ENCODE measurements at places on chromosomes 2 and 18.

DNA sequence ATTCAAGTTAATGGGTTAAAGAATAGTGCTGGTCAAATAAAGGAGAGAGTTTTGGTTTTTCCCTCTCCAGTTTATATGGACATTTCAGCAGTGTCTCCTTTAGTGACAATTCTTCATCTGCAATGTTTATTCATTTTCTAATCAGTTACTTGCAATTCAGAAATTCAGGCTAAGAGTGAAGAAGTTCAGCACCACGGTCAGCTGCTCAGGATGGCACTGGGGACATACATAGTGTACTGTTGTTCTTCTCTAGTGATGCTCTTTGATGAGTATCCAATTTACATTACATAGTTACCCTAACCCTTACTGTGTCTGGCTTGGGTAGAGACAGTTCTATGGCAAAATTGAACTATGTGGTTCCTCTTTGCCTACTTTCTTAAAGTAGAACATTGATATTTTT is 412.7 kb downstream of the CNTNAP5 start:
- no peak for DNase-seq

GRCh38 chr2:85648619-85649018 is 19.4 kb downstream of the SFTPB start:
- DNase-seq: peak; percentile 69

GRCh38 chr18:59054496-59055287 is 85.0 kb upstream of the SEC11C start:
- no peak for DNase-seq

- DNase-seq: peak; percentile 49
Observed at GRCh38 chr2:241376808-241377207, 20.7 kb downstream of the FARP2 start.

DNA sequence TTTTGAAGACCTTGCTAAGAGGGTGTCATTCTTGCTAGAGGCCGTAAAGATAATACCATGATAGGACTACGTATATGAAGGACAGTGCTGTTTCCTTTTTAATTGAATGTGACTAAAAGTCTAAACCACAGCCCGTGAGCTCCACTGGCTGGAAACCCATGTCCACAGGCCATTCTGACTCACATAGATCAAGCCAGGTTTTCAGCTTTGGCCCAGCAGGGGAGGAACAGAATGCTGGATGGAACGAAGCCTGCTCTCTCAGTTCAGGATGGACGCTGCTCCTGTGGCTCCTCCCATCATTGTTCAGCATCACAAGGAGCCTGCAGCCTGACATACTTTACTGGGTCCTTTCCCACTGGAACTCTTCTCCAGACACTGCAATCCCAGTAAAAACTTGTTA is 47.6 kb downstream of the ALPK2 start:
- DNase-seq: peak; percentile 97

- no peak for DNase-seq
Observed at GRCh38 chr2:175080479-175080878, 75.3 kb upstream of the CHN1 start.

DNA sequence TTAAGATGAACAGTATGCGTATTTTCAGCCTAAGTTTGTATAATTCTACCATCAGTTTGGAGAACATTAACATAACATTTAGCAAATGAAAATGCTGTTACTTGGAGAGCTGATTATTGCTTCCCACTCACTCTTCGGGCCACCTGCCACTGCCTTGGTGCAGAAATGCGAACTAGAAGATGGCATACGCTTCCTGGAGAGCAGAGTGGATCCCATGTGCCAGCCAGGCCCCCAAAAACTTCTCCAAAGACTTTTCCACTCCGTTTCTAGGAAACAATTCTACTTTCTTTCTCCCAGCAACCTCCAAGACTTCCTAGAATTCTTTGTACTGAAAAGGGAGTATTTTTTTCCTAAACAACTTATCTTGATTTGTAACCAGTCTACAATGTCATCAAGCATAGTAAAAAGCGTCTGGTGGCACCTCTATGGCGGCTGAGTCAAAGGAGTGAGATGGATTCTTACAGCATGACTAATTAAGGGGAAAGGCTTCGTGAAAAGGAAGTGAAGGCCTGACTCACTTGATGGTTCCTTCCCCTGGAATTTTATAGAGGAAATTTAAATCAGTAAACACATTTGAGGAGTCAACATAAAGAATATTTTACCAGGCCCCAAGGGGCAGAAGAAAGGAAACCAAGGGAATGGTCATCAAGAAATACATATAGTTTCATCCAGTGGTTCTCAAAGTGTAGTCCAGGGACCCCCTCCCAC is 36.6 kb downstream of the FEZ2 start:
- DNase-seq: peak; percentile 92

- DNase-seq: no peak
Observed at GRCh38 chr2:179764710-179765109, 96.7 kb downstream of the ZNF385B start.

DNA sequence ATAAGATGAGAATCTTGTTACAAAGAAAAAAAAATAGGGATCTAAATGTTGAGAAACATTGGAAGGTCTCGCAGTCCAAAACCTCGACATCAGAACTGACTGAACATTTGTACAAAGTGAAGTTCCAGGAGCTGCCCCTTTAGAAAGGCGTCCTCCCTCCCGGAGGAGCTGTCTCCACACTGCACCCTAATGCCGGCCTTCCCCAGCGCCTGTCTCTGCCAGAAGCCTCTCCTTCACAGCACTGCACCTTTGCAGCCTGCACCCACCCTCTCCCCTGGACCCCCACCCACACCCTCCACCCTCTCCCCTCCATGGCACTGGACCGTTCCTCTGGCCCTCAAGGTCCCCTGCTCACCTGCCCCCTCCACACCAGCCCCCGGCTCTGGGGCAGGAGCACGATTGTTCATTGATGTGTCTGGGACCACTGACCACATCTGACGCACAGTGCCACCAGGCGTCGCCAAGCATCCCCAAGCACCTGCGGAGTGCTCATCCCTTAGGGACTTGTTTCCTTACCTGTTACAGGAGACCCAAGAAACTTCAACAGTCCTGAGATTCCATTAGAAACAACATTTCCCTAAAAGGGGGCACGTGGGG is 90.3 kb upstream of the SNTG2 start:
- no peak for DNase-seq

GRCh38 chr18:23938901-23939341 is 75.6 kb upstream of the TTC39C start:
- DNase-seq: no peak

- DNase-seq: no peak
Observed at GRCh38 chr2:48075631-48076030, 169.3 kb upstream of the FBXO11 start.

- no peak for DNase-seq
Observed at GRCh38 chr2:1873343-1873742, 129.0 kb upstream of the PXDN start.

DNA sequence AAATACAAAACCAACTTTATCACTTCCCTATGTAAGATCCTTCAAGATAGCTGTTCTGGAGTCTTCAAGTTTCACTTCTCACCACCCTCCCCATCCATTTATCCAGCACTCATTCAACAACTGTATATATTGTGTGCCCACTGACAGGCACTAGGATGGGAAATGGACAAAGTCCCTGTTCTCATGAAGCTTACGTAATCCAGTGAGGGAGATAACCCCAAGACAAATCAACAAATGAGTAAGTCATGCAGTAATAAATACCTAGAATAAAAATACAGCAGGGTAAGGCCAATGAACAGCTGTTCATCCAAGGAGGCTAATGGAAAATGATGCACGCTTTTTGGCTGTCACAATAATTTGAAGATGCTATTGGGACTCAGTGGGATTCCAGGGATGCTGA is 133.8 kb downstream of the MEMO1 start:
- DNase-seq: no peak

- no peak for DNase-seq
Observed at GRCh38 chr2:152569186-152569585, 148.1 kb downstream of the PRPF40A start.

DNA sequence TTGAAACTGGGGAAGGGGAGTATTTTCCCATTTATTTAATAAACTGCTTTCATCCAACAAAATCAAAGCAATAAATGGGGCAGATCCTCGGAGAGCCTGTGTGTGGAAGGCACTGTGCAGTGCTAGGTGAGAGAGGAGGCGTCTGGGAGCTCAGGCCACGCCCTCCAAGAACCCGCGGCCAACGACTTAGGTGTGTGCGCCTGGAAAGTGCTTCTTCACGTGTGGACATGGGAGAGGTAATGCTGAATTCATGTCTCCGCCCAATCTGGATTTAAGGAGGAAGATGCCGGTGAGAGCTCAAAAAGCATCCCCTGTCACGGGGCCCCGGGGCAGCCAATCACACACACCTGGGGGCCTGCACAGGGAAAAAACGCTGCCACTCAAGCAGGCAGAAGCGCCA is 77.4 kb downstream of the HDAC4 start:
- DNase-seq: no peak

DNA sequence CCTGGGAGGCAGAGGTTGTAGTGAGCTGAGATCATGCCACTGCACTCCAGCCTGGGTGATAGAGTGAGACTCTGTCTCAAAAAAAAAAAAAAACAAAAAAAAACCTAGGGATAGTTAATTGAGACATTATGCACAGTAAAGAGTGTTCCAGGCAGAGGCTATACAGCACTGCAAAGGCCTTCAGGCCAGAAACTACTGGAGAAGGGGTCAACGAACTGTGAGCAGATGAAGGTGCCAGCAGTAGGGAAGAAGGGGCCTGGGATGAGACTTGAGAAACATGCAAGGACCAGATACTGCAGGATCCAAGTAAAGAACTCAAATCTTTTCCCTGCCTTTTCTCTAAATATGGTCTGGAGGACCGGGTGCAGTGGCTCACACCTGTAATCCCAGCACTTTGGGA is 26.0 kb upstream of the PCBP1 start:
- DNase-seq: no peak

GRCh38 chr2:75801234-75801982 is 90.7 kb upstream of the GCFC2 start:
- DNase-seq: no peak

DNA sequence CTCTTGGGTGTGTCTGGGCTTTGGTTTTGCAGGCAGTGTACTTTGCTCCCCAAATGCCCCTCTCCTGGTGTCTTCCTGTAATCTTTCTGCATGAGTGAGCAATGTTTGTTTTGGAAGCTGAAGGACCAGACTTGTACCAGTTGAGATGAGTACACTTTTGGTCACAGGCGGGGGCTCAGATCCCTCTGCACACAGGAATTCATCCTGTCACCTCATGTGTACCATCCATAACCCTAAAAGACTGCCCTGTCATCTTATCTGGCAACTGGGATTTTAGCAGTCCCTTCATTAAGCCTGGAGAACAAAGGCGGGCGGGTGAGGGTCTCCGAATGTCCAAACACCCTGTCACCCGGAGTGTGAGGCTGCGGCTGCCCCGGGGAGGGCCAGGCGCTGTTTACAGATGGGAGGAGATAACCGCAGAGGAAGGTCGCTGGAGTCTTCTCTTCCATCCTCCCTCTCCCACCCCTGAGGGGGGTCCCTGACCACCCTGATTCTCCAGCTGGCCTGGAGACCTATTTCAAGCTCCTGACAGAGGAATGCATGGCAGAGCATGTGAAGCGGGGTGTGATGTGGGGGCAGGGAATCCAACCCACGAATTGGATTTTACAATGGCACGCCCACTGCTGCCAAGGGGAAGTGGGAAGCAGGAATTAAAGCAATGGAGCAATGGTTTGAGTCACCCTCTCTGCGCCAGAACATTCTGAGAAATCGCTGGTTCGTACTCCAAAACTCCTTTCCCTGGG is 158.2 kb upstream of the MYCN start:
- DNase-seq: peak; percentile 16

- no peak for DNase-seq
Observed at GRCh38 chr2:172708247-172708646, 27.4 kb upstream of the RAPGEF4 start.

DNA sequence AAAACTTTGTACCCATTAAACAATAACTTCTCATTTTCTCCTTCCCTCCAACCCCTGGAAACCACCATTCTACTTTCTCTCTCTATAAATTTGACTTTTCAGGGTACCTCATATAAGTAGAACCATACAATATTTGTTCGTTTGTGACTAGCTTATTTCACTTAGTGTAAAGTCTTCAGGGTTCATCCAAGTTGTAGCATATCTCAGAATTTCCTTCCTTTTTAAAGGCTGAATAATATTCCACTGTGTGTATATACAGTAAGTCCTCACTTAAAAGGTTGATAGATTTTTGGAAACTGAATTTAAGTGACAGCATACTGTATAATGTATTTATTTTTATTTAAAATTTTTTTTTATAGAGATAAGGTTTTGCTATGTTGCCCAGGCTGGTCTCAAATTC is 13.9 kb downstream of the CASP10 start:
- DNase-seq: no peak

- no peak for DNase-seq
Observed at GRCh38 chr2:37244017-37244416, 12.6 kb downstream of the NDUFAF7 start.

GRCh38 chr18:46174342-46175041 is 70.3 kb downstream of the HAUS1 start:
- DNase-seq: no peak

DNA sequence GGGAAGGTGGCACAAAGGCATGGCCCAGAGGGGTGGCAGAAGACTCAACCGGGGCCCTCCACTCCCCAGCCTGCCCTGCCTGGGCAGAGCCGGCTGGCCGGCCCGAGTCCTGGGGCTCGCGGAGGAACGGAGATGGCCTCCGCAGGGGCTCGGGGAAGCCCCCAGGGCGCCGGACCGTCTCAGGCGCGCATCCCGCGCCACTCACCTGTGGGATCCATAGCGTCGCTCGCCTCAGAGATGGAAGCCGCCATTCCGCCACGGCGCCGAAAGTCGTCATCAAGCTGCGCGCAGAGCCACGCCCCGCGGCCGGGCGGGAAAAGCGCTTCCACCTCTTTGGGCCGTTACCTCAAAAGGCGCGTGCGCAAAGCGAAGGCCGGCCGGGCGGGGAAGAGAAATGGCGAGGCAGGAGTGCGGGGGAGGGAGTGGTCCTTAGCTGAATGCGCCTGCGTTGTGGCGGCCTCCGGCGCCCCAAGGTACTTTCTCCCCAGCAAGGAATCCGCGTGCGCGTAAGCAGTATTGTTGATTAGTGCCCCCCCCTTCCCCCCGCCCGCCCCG is at the start of gene SMPD4:
TSS of gene SMPD4 (minus strand) at position 278 of the 555 bp plus-strand sequence. CDS start 5,010 bp downstream, outside the sequence.
- DNase-seq: peak; percentile 97

DNA sequence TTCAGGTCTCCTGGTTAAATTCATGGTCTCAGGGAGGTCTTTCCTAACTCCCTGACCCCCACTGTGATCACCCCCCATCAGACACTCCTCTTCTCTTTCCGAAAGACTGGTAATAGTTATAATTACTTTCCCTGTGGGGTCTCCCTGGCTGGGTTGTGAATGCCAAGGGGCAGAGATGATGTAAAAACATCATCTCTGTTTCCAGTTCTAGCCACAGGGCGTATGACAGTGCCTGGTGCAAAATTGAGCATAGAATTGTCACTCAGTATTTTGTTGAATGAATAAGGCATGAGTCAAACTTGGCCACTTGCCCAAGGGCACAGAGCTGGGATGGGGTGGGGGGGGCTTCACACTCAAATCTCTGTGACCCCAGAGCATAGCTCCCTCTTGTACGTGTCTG is 65.2 kb downstream of the LTBP1 start:
- DNase-seq: peak; percentile 49

GRCh38 chr2:24819442-24820174 is 26.4 kb downstream of the CENPO start:
- DNase-seq: no peak

GRCh38 chr2:176004934-176005333 is 2.9 kb upstream of the LNPK start:
- no peak for DNase-seq

- DNase-seq: no peak
Observed at GRCh38 chr2:207805566-207806226, 36.0 kb upstream of the FZD5 start.

GRCh38 chr2:30641765-30642345 is 165.4 kb downstream of the CAPN13 start:
- no peak for DNase-seq

GRCh38 chr2:169822785-169823392 is 1.8 kb downstream of the METTL5 start:
- no peak for DNase-seq

All from fibroblast of skin of scalp (primary cell).